ENCODE measurements at places on chromosomes 13 and 19.

- no peak for DNase-seq
Measured at GRCh38 chr13:93101226-93101734, 125.3 kb upstream of the GPC6 start.

DNA sequence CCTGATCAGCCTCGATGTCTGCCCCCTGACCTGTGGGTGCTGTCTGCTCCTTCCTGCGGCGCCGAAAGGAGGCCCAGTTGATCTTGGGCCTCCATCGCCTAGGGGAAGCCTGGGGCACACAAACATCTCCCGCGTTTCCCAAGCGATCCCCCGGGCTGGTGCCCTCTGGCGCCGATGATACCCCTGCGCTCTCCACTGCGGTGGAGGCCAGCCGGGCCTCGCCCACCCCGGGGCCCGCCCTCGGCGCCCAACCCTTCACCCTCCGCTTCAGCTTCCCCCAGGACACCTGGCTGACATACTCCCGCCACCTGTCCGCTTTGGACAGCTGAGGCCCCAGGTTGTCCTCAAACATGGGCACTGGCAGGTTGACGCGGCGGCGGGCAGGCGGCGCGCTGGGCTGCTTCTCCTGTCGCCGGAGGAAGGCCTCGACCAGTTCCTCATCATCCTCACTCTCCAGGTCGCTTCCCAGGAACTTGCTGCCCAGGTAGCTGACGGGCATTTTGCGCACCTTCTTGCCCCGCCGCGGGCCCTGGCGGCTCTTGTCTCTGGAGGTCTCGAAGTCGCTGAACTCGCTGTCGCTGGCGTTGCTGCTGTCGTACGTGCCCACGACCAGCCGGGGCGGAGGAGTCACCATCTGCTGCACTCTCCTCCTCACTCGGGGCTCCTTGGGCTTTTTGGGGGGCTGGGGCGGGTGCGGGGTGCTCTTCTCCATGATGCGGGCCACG lies 1.3 kb downstream of the CCDC8 start:
- no peak for DNase-seq

DNA sequence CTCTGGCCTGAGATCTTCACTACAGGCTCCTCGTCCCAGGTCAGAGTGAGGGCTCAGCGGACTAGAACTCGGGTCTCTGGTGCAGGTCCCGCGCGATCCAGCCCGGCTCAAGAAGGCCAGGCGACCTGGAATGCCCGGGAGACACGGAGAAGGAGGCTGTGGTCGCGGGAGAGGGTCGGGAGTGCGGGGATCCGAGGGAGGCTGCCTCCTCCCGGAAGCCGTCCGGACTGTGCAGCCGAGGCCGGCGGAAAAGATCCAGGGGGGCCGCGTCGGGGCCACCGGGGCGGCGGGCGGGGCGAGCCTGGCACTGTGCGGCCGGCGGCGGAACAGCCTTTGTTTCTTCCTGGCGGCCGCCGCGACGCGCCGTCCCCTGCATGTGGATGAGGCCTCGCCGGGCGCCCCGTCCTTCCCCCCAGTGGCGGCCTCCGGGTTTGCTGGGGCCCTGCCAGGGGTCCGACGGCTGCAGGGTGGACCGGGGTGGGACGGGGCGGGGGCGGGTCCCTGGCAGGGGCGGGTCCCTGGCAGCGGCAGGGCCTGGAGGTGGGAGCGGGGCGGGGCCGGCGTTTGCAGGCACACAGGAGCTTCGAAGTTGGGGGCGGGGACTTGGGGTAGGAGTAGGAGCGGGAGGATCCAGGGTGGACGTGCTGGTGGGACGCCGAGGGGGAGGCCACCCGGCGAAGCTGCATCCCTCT lies 1.0 kb upstream of the SLC7A10 start:
- no peak for DNase-seq

DNA sequence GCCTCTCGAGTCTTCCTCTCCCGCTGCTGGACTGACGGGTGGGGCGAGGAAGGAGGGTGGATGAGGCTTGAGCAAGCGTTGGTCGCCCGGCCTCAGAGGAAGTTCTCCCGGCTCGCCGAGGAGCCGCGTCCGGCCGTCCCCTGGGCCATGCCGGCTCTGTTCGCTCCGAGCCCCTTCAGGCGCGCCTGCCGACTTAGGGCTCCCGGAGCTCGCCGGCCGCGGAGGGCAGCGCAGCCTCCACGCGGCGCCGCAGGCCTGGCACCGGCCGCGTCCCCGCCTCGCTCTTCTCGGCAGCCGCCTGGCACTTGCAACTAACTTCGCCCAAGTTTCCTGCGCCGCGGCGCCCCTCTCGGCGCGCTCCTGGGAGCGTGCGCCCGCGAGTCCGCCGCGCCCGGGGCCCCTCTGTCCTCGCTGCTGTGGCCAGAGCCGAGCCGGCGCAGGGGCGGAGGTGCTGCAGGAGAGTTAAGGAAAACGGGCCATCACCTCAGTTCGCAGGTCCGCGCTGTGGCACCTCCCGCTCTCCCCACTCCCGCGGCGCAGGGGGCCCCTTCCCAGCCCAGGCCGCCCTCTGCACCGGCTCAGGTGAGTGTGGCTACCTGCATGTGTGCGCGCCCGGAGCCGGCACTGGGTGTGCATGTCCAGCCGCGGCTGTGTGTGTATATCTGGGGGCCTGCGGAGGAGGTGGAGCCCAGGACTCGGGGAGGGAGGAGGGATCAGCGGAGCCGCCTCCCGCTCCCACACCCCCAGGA lies 641 bp upstream of the SOX21 start:
- peak; percentile 74 for DNase-seq

DNA sequence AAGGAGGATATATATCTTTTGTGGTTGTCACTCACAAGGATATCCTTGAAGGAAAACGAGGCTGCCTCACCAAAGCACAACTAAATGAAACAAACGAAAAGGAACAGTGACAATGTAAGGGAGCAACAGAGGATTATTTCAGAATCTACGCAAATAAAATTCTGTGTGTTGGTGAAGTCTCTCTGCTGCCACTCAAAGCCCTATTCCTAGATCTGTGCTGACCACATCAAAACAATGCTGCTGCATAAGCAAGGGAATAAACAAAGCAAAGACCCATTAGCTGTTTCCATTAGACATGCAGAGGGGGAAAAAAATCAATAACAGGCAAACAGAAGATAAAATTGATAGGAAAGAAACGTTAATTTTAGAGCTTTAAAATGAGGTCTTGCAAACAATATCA lies 204.4 kb downstream of the MZT1 start:
- DNase-seq, result no peak

DNA sequence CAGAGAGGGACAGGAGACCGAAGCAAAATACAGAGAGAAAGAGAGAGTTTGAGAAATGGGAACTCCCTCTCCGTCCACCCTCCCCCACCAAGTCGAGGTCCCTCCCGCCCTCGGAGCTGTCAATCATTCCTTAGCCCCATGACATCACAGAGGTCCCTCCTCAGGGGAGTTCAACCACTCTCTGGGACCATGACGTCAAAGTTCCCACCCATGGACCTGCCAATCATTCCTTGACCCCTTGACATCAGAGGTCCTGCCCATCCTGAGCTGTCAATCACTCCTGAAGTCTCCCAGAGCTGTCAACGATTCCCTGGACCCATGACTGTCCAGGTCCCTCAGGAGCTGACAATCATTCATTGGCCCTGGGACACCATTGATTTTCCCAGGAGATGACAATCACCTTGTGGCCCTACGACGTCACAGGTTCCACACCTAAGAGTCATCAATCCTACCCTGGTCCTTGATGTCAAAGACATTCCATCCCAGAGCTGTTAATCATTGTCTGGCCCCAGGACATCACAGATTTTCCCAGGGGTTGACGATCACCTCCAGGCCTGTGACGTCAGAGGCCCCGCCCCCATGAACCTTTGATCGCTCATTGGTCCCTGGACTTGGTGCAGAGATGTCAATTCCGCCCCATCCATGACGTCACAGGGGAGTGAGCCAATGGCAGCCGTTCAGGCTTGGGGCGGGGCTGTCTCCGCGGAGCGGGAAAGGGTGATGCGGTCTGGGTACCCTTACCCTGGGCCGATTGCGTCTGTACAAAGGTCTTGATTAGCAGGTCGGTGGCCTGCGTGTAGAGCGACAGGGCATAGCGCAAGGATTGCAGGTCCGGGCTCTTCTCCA lies 61.7 kb downstream of the COLGALT1 start:
- no peak for DNase-seq

DNA sequence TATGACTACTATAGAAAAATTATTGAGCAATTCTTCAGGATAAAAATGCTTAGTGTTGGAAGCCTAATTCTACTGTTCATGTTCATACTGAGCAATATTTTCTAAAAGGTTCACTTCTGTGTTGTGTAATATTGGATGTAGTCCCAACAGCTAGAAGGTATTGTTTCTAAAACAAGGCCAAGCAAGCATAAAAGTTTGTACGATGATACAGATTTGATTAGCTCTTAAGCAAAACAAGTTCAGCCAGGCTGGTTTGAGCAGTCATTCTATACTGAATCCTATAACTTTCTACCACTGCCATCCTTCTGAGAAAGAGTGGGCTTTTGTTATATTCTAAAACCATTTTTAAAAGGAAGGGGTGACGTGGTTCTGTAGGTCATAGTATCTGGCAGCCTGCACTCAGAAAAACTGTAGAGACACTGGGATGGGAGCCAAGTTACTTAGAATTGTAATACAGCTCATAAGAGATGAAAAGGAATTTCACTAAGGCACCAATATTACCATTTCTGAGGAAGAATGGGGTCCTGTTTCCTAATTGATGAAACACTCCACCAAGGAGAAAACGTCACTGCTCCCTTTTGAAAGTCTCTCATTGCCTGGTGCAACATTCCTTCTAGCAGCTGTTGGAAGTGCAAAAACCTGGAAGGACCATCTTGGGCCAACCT lies 275.0 kb upstream of the DACH1 start:
- peak; percentile 91 for DNase-seq

GRCh38 chr19:51469162-51469561 lies 9.2 kb upstream of the CEACAM18 start:
- DNase-seq, result no peak

DNA sequence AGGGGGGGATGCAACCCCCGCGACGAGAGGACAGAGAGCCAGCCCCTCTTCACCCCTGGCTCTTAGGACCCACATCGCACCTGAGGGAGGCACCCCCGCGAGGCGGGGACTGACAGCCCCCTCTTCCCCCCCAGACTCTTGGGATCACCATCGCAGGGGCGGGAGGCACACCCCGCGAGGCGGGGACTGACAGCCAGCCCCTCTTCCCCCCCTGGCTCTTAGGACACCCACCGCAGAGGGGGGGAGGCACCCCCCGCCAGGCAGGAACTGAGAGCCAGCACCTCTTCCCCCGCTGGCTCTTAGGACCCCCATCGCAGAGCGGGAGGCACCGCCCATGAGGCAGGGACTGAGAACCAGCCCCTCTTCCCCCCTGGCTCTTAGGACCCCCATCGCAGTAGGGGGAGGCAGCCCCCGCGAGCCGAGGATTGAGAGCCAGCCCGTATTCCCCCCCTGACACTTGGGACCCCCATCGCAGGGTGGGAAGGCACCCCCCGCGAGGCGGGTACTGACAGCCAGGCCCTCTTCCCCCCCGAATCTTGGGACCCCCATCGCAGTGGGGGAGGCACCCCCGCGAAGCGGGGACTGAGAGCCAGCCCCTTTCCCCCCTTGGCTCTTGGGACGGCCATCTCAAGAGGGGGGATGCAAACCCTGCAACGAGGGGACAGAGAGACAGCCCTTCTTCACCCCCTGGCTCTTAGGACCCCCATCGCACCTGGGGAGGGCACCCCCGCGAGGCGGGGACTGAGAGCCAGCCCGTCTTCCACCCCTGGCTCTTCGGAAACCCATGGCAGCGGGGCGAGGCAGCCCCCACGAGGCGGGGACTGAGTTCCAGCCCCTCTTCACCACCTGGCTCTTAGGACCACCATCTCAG lies 2425.1 kb upstream of the PCDH20 start:
- DNase-seq, result no peak

- no peak for DNase-seq
Measured at GRCh38 chr13:109795011-109795410, 8.6 kb upstream of the IRS2 start.

DNA sequence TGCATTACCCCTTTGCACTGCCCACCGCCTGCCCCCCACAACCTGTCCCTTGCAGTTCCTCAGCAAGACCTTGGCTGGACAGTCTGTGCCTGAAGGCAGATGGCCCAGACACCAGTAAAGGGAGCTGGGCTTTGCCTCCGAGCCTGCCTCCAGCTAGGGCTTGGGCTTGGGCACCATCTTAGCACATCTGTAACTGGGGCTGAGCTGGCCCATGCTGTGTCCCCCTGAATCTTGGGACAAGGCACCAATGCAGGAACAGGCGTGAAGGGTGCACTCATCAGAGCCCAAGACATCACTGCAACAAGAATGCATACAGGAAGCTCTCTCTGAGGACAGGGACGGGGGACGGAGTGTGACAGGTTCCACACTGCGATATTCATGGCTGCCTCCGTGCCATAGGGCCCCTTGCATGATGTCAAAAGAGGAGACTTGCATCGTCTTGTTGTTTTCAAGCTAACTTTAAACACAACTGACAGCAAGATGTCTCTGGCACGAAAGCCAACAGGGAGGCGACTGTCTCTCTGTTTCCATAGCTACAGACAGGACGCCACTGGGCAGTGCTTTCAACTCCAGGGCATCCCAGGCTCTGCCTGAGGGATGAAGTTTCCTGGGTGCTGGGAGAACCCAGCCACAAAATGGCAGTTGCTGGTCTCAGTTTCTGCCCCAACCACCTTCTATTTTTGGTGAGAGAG lies 8.7 kb upstream of the CHST8 start:
- no peak for DNase-seq

- DNase-seq, result no peak
Measured at GRCh38 chr13:94548821-94549231, 47.1 kb downstream of the TGDS start.

- no peak for DNase-seq
Measured at GRCh38 chr13:79395881-79396280, 10.2 kb downstream of the RBM26 start.

GRCh38 chr19:48867746-48868113 lies 687 bp downstream of the PLEKHA4 start:
- no peak for DNase-seq

GRCh38 chr19:19549804-19550464 lies 11.9 kb downstream of the CILP2 start:
- no peak for DNase-seq

DNA sequence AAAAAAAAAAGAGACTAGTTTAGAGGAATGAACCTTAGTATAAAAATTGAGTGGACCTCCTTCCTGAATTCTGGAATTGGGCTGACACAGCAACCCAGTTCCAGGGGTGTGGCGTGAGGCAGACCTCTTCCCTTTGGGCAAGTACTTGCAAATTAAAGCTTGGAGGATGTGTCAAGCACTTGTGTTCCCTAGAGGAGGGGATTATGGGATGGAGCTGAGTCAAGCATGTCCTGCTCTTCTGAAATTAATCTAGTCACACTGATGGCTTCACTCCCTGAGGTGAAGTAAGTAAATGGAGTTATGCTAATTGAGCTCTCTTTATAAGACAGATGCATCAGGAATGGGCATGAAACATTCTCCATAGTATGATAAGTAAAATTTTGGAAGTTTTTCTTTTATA lies 107.7 kb upstream of the HTR2A start:
- DNase-seq, result no peak

- DNase-seq, result no peak
Measured at GRCh38 chr19:31023038-31023437, 326.2 kb downstream of the TSHZ3 start.

Data from endothelial cell of umbilical vein (primary cell).